ENCODE measurements at places on chromosomes 7 and 10. TPM values are rescaled to one million over a fixed set of nuclear protein-coding genes. Genes with fewer than 3 reads are reported as not detected.

DNA sequence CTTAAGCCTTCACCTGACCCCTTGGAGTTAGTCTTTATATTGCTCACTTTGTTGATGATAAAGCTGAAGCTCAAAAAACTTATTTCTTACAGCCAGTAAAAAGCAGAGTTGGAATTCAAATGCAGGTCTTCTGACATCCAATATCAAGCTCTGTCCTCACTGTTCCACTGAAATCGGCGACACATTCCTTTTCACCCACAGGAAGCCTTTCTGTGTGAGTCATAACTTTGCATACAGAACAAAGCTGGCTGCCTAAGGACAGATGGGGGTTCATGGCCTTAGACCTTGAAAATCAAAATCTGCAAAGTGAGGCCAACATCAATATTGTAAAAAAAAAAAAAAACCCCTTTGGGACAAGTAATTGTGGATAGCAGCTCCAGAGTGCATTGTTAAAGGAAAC lies 21.8 kb upstream of the AKR1B1 start:
- no peaks in the 10 kb centered on the region for H3K4me1 ChIP-seq
- H3K27me3 ChIP-seq, result no peaks in the 10 kb centered on the region
- DNase-seq, result no peak

DNA sequence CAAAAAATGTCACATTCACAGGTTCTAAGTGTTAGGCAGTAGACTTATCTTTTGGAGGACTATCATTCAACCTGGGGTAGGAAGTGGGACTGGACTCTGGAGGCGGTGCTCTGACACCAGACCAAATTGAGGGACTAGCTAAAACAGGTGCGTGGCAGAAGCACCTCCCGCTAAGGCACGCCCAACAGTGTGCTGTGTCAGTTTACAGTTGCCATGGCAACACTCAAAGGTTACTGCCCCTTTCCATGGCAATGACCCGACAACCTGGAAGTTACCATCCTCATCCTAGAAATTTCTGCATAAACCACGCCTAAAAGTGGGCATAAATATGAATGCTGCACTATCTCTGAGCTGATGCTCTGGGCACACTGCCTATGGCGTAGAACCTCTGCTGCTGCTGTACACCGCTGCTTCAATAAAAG lies 14.0 kb upstream of the BLNK start:
- H3K27me3 ChIP-seq, result no peaks in the 10 kb centered on the region
- no peaks in the 10 kb centered on the region for H3K4me1 ChIP-seq
- no peaks in the 10 kb centered on the region for H3K36me3 ChIP-seq
- no peak overlapping the region for H3K27ac ChIP-seq
- H3K4me3 ChIP-seq, result no peak overlapping the region

DNA sequence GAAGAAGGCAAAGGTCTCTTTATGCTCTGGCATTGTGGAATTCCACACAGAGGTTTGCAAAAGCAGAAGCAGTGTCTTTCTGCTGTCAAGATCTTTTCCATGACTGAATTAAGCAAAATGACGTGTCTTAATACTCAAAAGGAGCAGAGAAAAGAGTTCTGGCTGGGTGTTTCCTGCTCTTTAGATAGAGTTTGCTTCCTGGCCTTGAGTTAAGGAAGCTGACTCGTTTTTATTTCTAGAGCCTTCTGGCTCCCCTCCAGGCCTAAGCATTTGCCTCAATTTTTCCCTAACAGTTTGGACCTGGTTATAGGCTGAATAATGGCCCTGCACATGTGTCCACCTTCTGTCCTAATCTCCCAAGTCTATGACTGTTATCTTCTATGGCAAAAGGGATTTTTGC lies 21.6 kb downstream of the TAS2R41 start:
- no peaks in the 10 kb centered on the region for H3K4me1 ChIP-seq
- no peaks in the 10 kb centered on the region for H3K27me3 ChIP-seq
- H3K4me3 ChIP-seq, result no peak overlapping the region
- no peak for DNase-seq

DNA sequence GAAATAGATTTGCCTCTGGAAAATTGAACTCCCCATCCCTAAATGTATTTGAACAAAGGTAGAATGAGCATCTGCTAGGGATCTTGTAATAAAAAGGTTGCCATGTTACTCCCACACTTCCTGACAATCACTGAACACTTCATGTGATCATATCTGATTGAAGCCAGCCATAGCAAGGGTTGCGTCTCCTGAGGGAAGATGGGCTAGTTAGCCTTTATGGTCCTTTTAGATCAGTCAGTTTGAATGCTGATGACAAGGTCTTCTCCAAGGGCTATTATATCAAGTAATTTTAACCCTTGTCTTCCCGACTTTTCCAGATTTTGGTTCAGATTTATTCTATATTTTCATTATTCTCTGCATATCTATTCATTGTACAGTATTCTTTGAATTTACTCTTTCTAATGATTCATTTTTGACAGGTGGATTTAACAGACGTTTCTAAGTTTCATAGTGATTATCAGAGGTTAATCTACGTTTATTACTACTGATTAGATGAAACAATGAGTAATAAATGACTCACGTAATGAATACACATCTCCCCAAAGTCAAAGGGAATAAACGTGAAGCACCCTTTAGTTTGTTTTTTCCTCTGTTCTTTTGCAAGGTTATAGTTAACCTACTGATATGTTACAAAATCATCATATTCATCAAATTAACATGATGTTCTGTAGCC lies 28.1 kb downstream of the CSGALNACT2 start:
- no peak for DNase-seq
- H3K27me3 ChIP-seq, result no peaks in the 10 kb centered on the region
- no peak overlapping the region for H3K27ac ChIP-seq
- no peaks in the 10 kb centered on the region for H3K4me1 ChIP-seq

AIFM2 gene
- 2.7 TPM for polyA plus RNA-seq

IFIT3 gene
- 10.4 TPM for polyA plus RNA-seq
